ENCODE measurements at places on chromosomes 12 and 14.

GRCh38 chr14:54377501-54377900 lies 19.3 kb upstream of the CDKN3 start:
- DNase-seq = no peak

GRCh38 chr12:14393751-14394150 lies 28.3 kb downstream of the ATF7IP start:
- DNase-seq = no peak

GRCh38 chr14:75800792-75801191 lies 139.7 kb downstream of the TTLL5 start:
- no peak for DNase-seq

DNA sequence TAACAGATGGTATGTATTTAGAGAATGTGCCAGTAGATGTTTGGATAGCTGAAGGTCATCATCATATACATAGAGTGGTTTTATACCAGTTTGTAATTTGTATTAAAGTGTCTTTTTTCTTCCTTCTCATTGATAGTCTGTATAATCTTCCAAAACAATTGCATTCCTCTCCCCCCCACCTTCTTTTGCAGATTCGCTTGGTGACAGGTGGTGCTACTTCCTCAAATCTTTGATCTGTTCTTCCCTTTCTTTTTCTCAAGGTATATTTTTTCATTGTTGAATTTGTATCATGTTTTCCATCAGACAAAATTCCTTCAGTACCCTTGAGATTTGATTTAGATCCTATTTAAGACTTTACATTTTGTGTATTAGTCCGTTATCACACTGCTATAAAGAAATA lies 15.0 kb downstream of the TBC1D15 start:
- DNase-seq = no peak

GRCh38 chr14:74510223-74510931 lies 16.8 kb downstream of the ISCA2 start:
- DNase-seq = no peak

DNA sequence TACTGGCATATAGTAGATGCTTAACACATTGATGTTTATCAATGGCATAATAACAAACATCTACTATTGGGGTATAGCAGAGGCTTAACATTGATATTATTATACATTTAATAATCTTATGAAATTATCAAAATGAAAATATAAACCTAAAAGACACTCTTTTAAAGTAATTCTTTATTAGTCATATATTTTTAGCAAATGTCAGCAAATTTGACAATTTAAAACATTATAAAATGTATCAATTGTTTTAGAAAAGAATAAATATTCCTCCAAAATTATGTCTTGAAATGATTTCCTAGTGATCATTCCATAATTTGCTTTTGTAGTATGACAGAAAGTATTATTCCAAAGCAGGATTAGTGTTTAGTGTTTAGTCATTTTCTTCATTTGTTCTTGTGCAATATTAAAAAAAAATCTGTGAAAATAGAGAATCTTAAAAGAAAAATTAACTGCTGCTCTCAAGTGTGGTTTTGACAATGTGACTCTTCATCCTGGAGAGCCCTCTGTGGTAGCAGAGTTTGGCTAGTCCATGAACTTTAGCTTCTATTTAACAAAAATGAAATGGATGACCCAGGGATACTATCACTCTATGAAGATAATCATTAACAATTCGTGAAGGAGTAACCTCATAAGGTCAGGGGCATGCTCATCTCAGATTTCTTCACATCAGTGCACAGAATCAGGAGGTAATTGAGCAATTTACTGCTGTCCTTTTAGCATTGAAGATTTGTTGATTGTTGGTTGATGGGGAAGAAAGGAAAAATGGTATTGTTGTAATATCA lies 1018.5 kb downstream of the LRFN5 start:
- no peak for DNase-seq

DNA sequence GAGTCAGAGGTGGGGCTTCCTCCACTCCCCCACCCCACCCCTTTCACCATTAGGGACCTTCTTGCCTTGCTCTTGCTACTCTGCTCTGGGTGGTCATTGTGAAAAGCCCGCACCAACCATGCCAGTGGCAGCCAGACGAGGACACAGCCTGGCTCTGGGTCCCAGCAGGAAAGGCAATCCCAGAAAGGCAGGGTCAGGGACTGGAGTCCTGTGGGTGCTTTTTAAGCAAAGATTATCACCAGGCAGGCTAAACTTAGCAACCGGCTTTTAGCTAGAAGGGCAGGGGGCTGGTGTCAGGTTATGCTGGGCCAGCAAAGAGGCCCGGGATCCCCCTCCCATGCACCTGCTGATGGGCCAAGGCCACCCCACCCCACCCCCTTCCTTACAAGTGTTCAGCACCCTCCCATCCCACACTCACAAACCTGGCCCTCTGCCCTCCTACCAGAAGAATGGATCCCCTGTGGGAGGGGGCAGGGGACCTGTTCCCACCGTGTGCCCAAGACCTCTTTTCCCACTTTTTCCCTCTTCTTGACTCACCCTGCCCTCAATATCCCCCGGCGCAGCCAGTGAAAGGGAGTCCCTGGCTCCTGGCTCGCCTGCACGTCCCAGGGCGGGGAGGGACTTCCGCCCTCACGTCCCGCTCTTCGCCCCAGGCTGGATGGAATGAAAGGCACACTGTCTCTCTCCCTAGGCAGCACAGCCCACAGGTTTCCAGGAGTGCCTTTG lies 1.2 kb upstream of the GAPDH start:
- peak; percentile 77 for DNase-seq

DNA sequence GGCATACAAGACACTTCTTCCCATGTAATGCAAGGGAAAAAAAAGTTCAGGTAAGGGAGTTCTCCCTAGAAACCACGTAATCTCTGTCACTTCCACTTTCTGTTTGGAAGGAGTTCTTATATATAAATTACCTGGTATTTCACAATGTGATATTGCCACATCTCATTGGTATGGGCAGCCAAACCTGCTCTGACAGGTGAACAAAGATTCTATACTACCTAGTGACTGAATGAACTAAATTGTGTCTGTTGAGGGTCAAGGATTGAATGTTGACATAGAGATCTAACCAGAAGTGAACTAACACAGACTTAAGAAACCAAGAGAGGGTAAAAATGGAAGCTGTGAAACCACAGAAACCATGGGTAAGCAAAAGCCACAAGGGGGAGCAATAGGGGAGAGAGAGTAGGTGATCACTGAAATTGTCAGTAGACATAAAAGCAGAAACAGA lies 161.3 kb downstream of the RPL10L start:
- peak; percentile 2 for DNase-seq

DNA sequence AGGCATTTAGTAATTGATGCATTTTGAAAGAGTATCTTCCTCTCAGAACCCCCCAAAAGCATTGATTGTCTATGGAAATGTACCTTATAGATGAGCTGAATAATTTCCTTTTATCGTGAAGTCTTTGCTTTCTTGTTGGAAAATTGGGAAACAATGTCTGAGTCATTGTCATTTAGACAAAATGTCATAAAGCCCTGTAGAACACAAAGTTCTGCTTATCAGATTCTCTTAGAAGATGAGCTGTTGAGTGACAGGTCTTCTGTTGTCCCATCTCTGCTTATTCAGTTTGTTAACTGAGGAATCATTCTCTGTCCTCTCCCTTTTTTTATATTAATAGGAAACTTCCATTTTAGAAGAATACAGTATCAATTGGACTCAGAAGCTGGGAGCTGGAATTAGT lies 22.9 kb downstream of the MAPKAPK5 start:
- no peak for DNase-seq

DNA sequence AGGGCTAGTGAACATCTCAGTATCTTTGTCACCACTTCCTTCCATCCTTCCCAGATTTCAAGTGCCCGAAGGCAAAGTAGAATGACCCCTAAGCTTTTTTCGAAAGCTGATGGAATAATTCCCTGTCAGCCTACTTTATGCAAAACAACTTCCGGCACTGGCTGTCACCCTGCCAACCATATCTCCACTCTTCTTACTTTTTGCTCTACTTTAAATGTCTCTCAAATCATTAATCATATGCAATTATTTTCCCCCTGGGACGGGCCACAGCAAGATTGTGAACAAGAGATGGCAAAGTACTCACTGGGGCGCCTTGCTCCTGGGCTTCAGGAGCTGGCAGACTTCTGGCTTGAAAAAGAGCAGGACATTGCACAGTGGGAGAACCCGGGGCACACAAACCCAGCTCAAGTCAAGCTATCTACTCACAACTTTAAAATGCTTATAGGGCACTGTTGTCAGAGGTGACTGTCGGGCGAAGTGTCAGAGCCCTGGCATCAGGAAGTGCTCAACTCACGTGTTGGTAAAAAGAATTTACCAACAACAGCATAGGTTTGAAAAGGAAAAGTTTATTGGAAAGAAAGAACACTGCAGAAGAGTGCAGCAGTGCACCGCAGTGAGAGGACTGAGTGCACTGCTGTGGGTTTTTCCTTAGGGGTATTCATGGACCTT lies 373.5 kb downstream of the PAWR start:
- no peak for DNase-seq

DNA sequence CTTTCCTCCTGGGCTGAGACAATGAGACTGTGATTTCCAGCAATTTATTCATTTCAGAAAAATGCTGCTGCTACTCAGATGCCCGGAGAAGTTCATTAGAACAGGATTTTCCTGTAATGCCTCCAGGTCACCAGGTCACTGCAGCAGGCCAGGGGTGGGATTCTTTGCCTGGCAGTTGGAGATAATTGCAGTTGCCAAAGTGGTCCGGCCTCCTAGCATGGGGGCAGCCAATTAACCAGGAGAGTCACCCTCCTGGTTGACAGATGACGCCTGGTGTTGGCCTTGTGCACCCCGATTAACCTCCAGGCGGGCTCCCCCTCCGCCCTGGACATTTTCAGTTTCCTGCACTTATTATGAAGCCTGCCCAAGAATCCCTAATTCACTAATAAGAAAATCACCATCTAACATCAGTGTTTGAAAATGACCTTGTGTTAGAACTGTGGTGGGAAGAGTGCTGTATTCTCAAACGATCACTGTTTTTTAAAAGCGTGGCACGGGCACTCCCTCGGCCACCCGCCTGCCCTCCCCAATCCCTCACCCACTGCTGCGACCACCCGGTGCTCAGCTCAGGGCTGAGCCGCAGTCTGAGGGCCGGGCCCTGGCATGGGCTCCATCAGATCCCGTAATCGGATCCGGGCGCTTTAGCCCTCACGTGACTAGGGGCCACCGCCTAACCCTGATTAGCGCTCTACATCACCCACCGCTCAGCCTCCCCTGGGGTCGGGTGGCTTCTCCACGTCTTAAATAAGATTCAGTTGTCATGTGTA lies 12.9 kb downstream of the RIMBP2 start:
- DNase-seq = no peak

DNA sequence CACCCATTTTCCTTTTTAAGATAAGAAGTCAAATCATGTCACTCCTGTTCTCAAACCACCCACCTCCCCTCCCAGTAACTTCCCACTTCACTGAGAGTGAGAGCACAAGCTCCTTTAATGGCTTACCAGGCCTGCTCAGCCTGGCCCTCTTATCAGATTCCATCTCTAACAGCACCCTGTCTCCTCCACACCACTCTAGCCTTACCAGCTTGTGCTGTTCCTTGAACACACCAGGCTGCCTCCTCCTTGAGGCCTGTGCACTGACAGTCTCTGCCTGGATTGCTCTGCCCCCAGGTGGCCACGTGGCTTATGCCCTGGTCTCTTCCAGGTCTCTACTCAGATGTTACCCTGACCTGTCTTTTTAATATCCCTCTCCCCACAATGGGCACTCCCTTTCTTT lies 40.1 kb upstream of the EVL start:
- peak; percentile 29 for DNase-seq

DNA sequence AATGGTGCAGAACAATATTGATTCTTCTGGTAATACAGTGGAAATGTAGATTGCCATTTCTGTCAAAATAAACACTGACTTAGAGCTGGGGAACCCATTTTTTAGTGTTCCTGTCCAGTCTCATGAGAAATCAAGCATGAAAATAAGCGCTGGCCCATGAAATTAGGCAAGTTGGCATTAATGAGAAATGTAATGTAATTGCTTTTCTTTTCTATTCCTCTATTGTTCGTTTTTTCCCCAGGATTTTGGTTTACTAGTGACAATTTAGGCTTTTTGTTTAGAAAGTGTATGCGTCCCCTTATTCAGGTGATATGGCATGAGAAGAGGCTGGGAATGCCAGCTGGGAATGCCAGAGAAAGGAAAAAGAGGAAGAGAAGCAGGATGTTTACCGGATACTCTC lies 64.4 kb upstream of the KICS2 start:
- DNase-seq = no peak

DNA sequence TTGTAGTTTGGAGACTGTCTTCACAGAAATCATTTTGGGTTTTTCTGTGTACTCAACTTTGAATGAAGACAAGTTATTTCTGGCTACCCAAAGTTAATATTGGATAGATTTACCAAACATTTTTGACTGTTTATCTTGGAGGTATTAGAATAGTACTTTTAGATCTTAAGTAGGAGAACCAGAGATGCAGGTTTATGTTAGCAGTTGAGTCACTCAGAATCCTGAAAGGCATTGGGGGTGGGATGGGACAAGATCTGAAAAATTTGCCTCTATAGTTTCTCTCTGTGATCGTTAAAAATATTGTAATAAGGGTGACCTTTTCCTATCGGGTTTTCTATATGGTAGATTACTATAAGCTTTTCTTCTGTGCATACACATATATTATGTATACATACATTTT lies 112.3 kb downstream of the TTC6 start:
- no peak for DNase-seq

DNA sequence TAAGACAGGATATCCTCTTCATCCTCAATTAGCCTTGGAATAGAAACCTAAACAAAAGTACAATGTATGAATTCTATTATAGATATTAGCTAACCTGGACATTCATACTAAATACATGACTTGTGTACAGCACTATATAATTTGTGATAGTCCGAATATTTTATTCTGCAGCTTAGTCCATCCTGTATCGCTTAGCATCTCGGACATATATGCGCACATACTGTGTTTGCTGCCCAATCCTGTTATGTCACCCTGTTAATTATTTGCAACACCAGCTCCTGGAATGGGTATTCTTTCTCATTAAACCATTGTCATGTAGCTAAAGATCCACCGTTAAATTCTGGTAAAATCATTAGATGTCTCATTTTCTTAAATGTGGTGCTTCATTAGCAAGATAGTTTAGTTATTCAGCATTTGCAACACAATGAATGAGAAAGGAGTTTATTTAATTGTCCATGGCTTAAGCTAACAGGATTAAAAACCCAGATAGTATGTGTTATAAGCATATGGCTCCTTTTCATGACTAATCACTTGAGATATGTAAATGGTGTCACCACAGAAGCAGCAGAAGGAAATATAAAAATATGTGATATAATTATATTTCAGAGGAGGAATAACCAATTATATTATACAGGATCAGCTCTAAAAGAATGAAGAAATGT lies 156.0 kb upstream of the ARHGAP5 start:
- peak; percentile 27 for DNase-seq

GRCh38 chr14:96573473-96574100 lies 71.4 kb downstream of the PAPOLA start:
- no peak for DNase-seq

DNA sequence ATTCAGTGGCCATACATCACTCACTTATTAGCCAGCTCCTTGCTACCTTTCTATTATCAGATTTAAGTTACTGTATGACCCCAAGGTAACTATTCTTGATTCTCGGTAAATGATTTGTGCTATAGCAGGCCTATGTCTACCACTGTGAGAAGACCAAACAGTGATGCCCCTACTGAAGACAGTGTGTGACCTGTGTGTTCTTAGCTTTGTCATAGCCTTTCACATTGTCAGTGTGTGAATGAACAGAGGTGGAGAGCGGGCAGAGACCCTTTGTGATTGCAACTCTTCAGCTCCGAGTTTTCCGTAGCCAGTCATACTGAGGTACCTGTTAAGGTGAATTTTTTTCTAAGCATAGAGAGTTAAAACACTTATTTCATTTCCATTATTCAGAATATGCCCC lies 294.0 kb downstream of the LRFN5 start:
- peak; percentile 35 for DNase-seq

GRCh38 chr12:71780237-71780822 lies 25.7 kb downstream of the RAB21 start:
- DNase-seq = peak; percentile 10

GRCh38 chr14:68853749-68854148 lies 60.9 kb upstream of the ZFP36L1 start:
- no peak for DNase-seq
